ENCODE measurements at places on chromosomes 1 and 21.

DNA sequence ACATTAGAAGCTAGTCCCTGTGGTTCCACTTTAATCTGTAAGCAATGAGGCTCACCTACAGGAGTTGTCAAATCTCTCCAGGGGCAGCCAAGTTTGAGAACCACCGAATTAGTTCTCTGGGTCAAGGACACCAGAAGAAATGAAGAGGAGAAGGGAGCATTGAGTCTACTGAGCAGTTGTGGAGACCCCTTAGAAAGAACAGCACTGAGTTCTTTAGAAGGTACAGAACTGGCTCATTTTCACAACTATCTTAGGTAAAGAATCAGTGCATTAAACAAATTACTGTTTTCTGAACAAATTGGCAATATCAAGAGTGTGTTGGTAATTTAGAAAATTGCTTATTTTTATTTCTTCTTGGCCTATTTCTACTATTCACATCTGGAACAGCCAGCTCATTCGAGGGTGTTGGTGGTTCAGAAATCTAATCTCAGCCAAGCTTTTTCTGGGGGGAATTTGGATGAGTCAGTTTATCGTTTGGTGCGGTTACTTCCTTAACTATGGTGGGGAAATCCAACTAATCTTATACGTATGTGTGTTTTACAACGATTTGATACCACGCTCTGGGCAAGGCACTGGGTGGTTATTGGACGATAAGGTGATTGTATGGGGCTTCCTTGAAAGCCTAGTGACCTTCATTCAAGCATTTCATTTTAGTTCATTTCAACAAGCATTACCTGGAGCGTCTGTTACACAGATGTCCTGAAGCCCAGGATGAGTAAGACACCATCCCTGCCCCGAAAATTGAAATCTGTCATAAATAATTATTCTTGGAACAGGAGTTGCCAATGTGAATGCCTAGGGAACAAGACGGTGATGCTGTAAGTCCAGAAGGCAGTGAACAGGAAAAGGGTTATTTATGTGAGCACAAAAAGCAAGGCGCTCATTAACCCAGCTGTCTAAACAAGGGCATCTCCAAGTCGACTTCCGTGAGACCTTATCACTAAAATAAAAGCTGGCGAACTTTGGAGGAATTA lies 52.0 kb upstream of the TMPRSS2 start:
- DNase-seq = no peak

GRCh38 chr21:42666023-42666747 lies 12.8 kb downstream of the PDE9A start:
- DNase-seq = no peak

GRCh38 chr1:185680453-185680852 lies 53.7 kb upstream of the HMCN1 start:
- no peak for DNase-seq

GRCh38 chr1:17207046-17207445 lies 2.1 kb downstream of the PADI1 start:
- no peak for DNase-seq

DNA sequence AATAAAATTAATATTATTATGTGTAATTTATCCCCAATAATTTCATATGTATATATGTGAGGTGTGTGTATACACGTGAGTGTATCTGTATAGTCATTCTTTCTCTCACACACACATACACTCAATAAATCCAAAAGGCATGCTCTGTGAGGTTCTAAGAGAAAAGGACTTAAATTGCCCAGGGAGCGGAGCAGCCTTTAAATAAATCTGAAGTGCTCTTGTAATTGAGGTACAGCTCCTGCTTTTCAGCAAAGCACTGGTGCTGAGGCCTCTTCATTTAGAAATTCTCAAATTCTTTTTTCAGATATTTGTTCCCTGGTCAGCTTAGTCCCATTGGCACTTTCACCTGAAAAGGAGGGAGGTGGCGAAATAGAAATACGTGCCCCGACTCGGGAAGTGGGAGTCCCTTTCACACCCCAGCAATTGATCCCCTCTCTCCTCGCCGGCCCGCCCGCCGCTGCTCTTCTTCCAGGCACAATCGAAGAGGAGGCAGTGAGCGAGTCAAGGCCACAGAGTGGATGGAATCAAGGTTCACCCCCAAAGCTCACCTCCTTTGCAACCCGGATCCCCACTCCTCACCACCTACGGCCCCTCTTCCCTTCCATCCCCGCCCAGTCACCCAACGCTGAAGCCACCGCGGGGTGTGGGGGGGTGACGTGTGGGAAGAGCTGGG lies 944 bp downstream of the PLPPR5 start:
- no peak for DNase-seq

- DNase-seq = no peak
Measured at GRCh38 chr1:98849969-98850636, 154.6 kb downstream of the PLPPR5 start.

DNA sequence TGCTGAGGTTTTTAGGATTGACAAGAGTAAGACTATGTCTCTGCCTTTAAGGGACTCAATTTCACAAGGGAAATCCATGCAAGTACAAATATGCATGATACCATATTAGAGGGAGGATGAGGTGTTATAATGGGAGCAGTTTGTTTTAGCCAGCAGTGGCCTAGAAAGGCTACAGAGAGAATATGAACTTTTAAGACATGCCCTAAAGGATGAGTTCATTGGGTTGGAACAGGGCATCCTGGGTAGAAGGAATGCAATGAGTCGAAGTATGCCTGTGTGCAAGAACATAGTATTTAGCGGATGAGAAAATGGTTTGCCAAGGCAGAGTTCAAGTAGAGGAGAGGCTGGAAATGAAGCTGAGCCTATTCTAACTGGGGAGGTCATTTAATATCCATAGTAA lies 32.6 kb upstream of the LEPR start:
- no peak for DNase-seq

DNA sequence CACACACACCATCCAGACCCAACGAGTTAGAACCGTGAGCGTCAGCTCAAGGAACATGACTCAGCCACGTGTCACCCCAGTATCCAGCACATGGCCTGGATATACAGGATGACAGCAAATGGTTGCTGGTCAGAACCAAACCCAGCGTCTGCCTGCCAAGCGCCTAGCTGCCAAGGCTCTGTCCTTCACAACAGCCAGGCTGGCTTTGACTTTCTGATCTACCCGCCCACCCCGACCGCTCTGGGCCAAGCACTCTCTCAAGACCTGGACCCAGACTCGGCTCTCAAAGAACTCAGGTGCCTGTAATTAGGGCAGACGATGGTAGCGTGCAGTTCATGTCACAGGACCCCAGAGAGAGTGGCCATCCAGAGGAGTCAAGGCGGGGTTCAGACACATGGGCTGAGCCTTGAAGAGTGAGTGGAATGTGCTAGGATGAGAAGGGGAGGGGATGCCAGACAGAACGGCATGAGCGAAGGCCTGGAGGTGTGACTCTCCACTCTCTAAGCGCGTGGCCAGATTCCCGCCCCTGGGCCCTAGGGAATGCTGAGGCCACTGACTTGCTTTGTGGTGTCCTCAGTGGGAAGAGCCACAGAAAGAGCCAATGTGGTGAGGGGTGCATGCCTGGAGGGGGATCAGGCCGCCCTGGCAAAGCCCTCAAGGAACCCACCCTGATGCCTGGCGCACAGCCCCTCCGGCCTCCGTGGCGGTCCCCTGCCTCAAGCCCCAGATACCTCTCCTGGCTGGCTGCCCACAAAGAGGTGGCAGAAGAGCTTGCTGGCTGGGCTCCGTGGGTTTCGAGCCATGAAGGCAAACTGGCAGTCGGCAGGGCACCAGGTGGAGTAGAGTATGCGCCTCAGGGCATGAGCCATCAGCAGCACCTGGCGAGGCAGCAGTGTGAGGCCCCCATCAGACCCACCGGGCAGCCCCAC lies 7.0 kb downstream of the SH2D5 start:
- DNase-seq = no peak

DNA sequence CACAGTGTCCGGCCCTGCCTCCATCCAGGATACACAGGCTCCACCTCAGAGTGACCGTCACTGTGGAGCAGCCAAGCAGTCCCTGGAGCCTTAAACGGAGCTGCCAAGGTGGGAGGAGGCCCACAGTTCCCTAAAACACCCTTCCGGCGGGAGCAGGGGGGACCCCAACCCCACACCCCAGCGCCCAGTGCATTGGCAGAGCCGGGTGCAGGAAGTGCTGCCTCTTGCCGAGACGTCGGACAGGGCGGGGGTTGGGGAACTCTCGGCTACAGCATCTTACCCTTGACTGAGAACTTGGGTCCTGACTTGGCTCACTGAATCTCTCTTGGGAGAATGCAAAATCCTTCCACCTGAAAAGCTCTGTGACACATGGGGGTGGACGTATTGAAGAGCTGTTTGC lies 38.7 kb upstream of the TMEM51 start:
- DNase-seq = no peak

DNA sequence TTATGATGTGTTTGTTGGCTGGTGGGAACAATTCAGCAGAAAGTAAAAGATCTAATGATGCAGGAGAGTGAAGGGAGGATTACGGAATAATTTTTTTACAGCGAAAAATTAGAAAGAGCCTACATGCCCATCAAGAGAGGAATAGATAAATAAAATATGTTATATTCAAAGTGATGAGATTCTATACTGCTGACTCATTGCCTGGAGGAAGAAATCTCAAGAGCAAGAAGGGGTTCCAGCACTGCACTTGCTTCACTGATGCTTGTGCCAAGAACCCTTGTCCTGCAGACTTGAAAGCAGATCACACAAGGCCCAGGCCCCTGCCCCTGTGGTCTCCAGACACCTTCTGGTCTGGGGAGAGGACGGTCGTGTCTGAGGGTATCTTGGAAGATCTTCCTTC lies 295.1 kb upstream of the POU3F1 start:
- no peak for DNase-seq

- no peak for DNase-seq
Measured at GRCh38 chr1:15106608-15107007, 46.9 kb upstream of the TMEM51 start.

DNA sequence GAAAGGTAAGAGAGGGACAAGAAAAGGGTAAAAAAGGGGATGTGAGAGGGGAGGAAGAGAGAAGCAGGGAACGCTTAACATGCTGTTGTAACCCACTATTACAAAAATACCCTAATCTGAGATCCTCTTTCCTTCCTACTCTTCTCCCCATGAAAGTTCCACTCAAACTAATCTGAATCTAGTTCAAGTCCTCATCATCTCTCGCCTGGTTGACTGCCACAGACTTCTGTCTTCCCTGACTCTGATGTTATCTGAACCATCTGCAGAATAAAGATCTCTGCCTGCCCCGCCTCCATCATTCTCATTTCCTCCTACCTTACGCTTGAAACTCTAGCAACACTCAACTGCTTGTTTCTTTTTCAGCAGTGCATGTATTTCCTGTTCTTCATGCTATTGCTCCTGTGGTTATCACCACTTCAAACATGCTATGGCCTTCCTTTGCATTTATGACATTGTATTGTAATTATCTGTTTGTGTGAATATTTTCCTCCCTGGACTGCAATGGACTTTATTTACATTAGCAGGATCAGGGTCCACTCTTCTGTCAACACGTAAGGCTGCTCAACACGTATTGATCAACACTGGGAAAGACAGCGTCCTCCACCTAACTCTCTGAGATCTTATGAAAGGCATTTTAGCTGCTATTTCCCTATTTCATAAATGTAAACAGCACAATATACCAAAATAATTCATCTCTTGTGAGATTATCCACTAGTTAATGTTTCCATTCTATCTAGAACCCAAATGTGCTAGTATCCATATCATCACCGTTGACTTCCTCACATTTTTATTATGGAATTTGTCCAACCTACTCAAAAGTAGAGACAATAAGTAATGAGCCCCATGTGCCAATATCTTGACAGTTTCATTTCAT lies 215.5 kb upstream of the USP25 start:
- DNase-seq = no peak

- DNase-seq = no peak
Measured at GRCh38 chr1:175071276-175071943, 3.8 kb downstream of the TNN start.

DNA sequence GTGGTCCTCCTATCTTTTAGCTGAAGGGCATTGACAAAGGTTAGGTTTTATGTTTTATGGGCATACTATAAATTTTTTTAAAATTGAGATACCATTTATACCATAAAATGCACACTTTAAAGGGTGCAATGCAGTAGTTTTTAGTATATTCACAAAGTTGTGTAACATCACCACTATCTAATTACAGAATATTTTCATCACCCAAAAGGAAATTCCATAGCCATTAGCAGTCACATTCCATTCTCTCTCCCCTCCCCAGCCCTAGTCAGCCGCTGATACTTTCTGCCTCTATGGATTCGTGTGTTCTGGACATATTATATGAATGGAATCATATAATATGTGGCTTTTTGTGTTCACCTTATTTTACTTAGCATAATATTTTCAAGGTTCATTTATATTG lies 135.8 kb upstream of the B3GALT2 start:
- no peak for DNase-seq

DNA sequence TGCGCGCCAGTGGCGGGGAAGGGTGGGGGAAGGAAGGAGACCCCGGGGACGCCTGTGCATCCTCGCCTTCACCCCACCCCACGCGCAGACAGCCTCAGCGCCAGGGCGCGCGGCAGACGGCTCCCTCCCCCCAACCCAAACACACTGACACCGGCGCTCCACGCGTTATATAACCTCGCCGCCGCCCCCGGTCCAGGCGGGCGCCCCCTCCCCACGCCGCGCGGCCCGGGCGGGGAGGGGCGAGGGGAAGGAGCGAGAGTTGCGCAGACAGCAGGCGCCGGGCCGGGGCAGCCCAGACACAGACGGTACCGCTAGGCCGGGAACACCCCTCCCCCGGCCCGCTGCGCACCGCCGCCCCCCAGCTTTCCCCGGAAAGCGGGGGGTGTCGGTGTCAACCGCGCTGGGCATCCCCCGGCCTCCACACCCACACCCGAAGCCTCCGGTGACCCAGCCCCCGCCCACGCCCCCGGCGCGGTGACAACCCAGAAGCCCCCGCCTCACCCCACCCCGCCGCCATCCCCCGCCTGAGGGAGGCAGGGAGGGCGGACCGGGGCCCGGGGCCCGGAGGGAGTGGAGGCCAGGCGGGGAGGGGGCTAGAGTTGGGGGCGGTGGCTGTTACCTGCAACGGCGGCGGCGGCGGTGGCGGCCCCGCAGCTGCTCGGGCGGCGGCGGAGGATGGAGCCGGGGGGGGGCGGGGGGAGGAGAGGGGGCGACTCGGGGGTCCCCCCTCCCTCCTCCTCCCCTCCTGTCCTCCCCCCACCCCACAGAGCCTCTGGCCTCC lies 432 bp downstream of the AKT3 start:
- DNase-seq = no peak

GRCh38 chr21:34020983-34021553 lies 52.3 kb upstream of the MRPS6 start:
- no peak for DNase-seq

DNA sequence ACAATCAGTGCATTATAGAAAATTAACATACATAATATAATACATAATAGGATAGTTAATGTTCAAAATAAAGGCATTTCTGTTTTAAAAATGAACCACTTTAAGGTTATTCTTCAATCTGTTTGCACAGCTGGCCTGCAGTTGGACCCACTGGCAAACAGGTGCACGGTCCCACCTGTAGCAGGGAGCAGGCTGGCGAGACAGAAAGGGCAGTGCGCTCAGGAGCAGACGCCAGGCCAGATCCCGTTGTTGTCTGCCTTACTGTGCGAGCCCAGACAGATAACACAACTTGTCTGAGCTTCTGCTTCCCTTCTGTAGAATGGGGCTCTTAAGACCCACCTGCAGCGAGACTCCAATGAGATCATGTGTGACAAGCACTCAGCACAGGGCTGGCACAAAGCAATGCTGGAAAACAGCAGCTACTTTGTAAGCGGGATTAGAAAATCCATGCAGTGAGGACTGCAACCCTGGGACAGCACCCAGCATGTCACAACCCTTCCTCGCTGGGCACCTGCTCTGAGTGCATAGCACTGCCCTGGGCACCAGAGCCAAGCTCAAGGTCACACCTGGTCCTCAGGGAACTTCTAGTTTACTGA lies 33.5 kb downstream of the VPS26C start:
- DNase-seq = no peak
